ENCODE measurements at places on chromosomes 16 and 17. TPM values are rescaled to one million over a fixed set of nuclear protein-coding genes. Genes with fewer than 3 reads are reported as not detected.

Gene ABCA8
- not detected for total RNA-seq

Gene CDH1
- total RNA-seq, result 123 TPM

Gene SLC16A5
- 49.1 TPM for total RNA-seq

Gene C17orf107
- total RNA-seq, result 0.77 TPM

Gene TP53TG3C
- not detected for total RNA-seq

Gene PAGR1
- 65.7 TPM for total RNA-seq

Gene SPNS3
- not detected for total RNA-seq

Gene CD300H
- total RNA-seq, result not detected

Gene CLDN7
- 142 TPM for total RNA-seq

Gene C1QTNF8
- total RNA-seq, result 0.20 TPM

Gene KCNAB3
- 6.2 TPM for total RNA-seq

Gene ACAP1
- 6.8 TPM for total RNA-seq

Gene CPNE2
- total RNA-seq, result 14.6 TPM

Gene SOST
- total RNA-seq, result 0.31 TPM

Gene CCL4
- total RNA-seq, result not detected

Gene USP10
- total RNA-seq, result 148 TPM

Gene DUXB
- total RNA-seq, result not detected

Gene KCNG4
- not detected for total RNA-seq

Gene KIF2B
- total RNA-seq, result not detected

Gene LITAFD
- total RNA-seq, result not detected

Gene ENPP7
- not detected for total RNA-seq

Gene CTRB1
- total RNA-seq, result not detected

Gene CARHSP1
- 303 TPM for total RNA-seq

Gene DNAH3
- total RNA-seq, result 0.59 TPM

Gene DHRS7C
- not detected for total RNA-seq

Gene ITGB3
- total RNA-seq, result 0.81 TPM

Gene PRAC2
- not detected for total RNA-seq

Gene MT3
- not detected for total RNA-seq

Gene HLF
- not detected for total RNA-seq

Gene PRSS27
- 4.2 TPM for total RNA-seq

Gene TMUB2
- total RNA-seq, result 28.3 TPM

Gene HP
- 6.8 TPM for total RNA-seq

Gene NPW
- total RNA-seq, result 2.4 TPM

Gene TNFSF13
- 4.6 TPM for total RNA-seq

Gene GPR179
- total RNA-seq, result not detected

Gene HEATR9
- total RNA-seq, result not detected

Gene HID1
- total RNA-seq, result 11.4 TPM

Gene KRT40
- not detected for total RNA-seq

Gene KCNJ18
- total RNA-seq, result not detected

Gene SLC47A1
- 3.1 TPM for total RNA-seq

Measured in endodermal cell (in vitro differentiated cells).